ENCODE measurements at places on chromosomes 12 and 14.

GRCh38 chr12:1830981-1831963, 10.9 kb downstream of the LRTM2 start:
- DNase-seq, result no peak

DNA sequence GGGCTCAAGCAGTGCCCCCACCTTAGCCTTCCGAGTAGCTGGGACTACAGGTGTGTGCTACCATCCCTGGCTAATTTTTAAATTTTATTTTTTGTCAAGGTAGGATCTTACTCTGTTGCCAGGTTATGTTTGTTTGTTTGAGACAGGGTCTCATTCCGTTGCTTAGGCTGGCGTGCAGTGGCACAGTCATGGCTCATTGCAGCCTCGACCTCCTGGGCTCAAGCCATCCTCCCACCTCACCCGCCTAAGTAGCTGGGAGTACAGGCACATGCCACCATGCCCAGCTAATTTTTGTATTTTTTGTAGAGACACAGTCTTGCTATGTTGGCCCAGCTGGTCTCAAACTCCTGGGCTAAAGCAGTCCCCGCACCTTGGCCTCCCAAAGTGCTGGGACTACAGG, 83.3 kb upstream of the KCNH3 start:
- no peak for DNase-seq

DNA sequence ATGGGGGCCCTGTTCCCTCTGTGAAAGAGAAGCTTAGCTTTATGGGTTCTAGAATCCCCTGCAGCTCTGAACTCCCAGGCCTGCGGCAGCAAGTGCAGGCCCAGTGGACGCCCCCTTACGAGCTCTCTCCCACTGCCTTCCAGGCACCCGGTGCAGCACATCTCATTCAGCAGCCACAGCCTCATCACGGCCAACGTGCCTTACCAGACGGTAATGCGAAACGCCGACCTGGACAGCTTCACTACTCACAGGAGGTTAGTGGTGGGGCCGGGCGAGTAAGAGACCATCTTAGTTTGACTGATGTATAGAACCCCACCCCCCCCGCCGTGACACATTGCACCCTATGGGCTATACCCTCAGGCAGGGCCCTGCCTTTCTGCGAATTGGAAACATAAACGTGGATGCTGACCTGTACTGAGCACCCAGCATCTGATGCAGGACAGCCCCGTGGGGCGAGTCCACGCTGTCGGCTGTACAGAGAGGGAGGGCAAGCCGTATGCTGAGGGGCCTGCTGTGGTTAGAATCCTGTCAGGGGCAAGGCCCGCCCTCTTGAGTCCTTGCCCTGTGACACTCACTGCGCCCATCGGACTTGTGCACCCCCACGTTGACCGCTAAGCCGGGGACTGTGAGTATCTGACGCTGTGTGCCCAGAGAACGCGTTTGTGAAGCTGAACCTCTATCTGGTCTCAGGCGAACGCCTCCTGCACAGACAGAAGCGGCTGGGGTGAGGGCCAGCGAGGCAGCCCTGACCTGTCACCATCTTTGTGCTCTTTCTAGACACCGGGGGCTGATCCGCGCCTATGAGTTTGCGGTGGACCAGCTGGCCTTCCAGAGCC, 71.7 kb downstream of the TESC start:
- no peak for DNase-seq

GRCh38 chr14:40402957-40403356, 970.7 kb upstream of the FBXO33 start:
- no peak for DNase-seq

- no peak for DNase-seq
Observed at GRCh38 chr12:26276709-26277108, 81.3 kb downstream of the SSPN start.
